ENCODE measurements at places on chromosomes 7 and 10. TPM values are rescaled to one million over a fixed set of nuclear protein-coding genes. Genes with fewer than 3 reads are reported as not detected.

Gene ACTL6B
- total RNA-seq, result not detected

Gene TFR2
- 0.08 TPM for total RNA-seq

Gene TCAF2
- 1.6 TPM for total RNA-seq

Gene RARRES2
- total RNA-seq, result 1.4 TPM

Gene CHST15
- total RNA-seq, result 5.6 TPM

Gene FGFR2
- total RNA-seq, result not detected

Gene ADGRA1
- not detected for total RNA-seq

Gene GOLGA7B
- total RNA-seq, result not detected

Gene SLC39A12
- total RNA-seq, result not detected

Gene KLF14
- total RNA-seq, result not detected

Gene IFIT2
- 30.7 TPM for total RNA-seq

Gene POLR3A
- total RNA-seq, result 17.5 TPM

Gene TMEM130
- 0.57 TPM for total RNA-seq

Gene CC2D2B
- 0.09 TPM for total RNA-seq

Gene CPEB3
- total RNA-seq, result 1.7 TPM

Gene RBAK
- total RNA-seq, result 10.2 TPM

Gene SPDYE16
- total RNA-seq, result 0.09 TPM

Gene PRSS37
- total RNA-seq, result not detected

Gene SDHAF3
- 16.0 TPM for total RNA-seq

Gene SPDYE9
- total RNA-seq, result 0.08 TPM

Gene PTN
- 12.8 TPM for total RNA-seq

Gene CCDC126
- 3.9 TPM for total RNA-seq

Gene NKX1-2
- not detected for total RNA-seq

Gene SH2D4B
- not detected for total RNA-seq

Gene KLHDC10
- total RNA-seq, result 45.5 TPM

Gene PHKG1
- total RNA-seq, result 3.4 TPM

Gene TMEM213
- 0.33 TPM for total RNA-seq

Gene LRRC17
- 95.6 TPM for total RNA-seq

Gene GNAI1
- 46.7 TPM for total RNA-seq

Gene ZNF365
- 7.2 TPM for total RNA-seq

Gene C10orf67
- not detected for total RNA-seq

Gene SFTPA1
- total RNA-seq, result not detected

Gene PTF1A
- not detected for total RNA-seq

Gene NCF1
- not detected for total RNA-seq

Gene ASB10
- not detected for total RNA-seq

Gene DNAH11
- 2.7 TPM for total RNA-seq

Gene OLAH
- total RNA-seq, result not detected

Gene TRIM50
- not detected for total RNA-seq

Gene TDRD1
- total RNA-seq, result 0.45 TPM

Gene ARHGAP22
- 60.2 TPM for total RNA-seq

Gene SSC4D
- total RNA-seq, result 0.36 TPM

Gene NODAL
- total RNA-seq, result not detected

Gene HOXA1
- total RNA-seq, result 0.72 TPM

Gene IDI2
- not detected for total RNA-seq

Gene CLRN3
- total RNA-seq, result not detected

Gene IRF5
- total RNA-seq, result not detected

Gene TMEM243
- total RNA-seq, result 57.7 TPM

Gene BLNK
- total RNA-seq, result not detected

Gene C10orf105
- not detected for total RNA-seq

Gene SMKR1
- 0.65 TPM for total RNA-seq

Gene NUTM2E
- total RNA-seq, result not detected

Gene PAXIP1
- total RNA-seq, result 13.5 TPM

All from fibroblast of the aortic adventitia (primary cell).